ENCODE measurements at places on chromosomes 2 and 18. TPM values are rescaled to one million over a fixed set of nuclear protein-coding genes. Genes with fewer than 3 reads are reported as not detected.

DNA sequence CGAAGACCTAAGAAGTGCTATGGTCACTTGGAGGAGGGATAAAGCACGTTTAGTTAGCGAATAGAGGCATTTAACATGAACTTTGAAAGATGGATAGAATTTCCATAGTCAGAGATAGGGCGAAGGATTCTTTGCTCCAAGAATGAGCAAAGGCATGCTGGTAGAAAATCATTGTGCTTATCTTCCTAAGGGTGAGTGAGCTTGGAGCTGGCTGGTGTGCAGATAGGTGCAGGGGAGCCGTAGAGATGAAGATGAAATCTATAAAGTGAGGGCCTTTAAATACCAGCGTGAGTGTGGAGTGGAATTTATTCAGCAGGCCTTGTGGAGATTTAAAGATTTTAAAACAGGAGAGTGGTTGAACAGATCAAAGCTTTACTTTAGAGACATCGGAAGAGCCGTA lies 1.6 kb downstream of the HRH4 start:
- H3K36me3 ChIP-seq = no peaks in the 10 kb centered on the region
- H3K27me3 ChIP-seq = no peaks in the 10 kb centered on the region
- H3K27ac ChIP-seq = no peak overlapping the region
- H3K4me1 ChIP-seq = no peaks in the 10 kb centered on the region
- no peak overlapping the region for H3K4me3 ChIP-seq

Gene XPO1
- polyA plus RNA-seq = 54.4 TPM

DNA sequence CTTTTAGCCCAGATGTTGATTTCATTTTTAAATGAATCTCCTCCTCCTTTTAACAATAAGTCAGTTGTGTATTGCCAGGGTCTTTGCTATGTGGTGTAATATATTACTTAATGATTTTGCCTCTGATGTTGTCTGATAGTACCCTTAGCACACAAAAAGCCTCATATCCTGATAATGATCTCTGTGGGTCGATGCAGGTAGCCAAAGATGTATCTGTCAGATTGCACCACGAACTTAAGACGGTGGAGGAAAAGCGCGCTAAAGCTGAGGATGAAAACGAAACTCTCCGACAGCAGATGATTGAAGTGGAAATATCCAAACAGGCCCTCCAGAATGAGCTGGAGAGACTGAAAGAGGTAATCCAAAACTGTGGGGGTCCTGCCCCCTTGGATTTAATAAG lies 14.8 kb downstream of the MTCL1 start:
- H3K27ac ChIP-seq = no peak overlapping the region
- H3K4me3 ChIP-seq = no peak overlapping the region
- H3K36me3 ChIP-seq = no peaks in the 10 kb centered on the region
- peaks cover 46% of the 10 kb centered on the region for H3K4me1 ChIP-seq
- H3K27me3 ChIP-seq = no peaks in the 10 kb centered on the region
- no peak for DNase-seq

GRCh38 chr2:101116841-101117552 lies 34.2 kb downstream of the TBC1D8 start:
- H3K36me3 ChIP-seq = no peaks in the 10 kb centered on the region
- H3K4me3 ChIP-seq = no peak overlapping the region
- no peak for DNase-seq
- H3K27me3 ChIP-seq = no peaks in the 10 kb centered on the region
- H3K27ac ChIP-seq = no peak overlapping the region
- peaks cover 25% of the 10 kb centered on the region for H3K4me1 ChIP-seq

Gene FAM237A
- not detected for polyA plus RNA-seq

DNA sequence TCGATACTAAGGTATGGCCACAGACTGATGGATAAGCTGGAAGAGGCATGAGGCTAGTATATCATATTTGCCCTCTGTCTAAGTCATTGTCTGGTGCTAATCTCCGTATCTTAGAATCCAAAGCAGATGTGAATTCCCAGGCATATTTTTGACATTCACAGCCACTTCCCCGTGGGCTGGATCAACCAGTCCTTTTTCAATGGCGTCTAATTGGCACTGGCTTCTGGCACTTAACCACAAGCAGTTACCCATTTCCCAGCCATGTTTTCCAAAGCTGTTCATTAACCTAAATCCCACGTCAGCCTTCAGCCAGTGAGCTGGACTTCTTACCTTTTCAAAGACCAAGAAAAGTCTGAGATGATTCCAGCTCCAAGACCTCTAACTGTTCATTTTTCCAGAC lies 20.7 kb upstream of the ZNF407 start:
- H3K27me3 ChIP-seq = no peaks in the 10 kb centered on the region
- no peaks in the 10 kb centered on the region for H3K4me1 ChIP-seq
- no peak overlapping the region for H3K27ac ChIP-seq
- H3K36me3 ChIP-seq = no peaks in the 10 kb centered on the region

DNA sequence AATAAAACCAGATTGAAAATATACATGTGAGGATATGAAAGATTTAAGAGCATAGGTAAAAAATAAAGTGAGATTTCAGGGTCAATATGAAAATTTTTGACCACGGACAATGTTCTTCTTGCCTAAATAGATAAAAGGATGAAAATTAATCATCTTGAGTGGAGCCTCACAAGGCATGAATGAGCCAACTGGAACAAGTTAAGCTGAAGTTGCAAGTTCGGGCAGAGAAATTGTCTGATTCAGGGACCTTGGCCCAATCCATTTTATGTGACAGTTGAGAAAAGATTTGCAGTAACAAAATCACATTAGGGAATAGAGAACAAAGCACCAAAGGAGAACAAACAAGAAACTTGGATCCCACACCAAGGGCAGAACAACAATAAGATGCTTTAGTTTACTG lies 305.3 kb downstream of the TMX3 start:
- no peaks in the 10 kb centered on the region for H3K27me3 ChIP-seq
- no peaks in the 10 kb centered on the region for H3K36me3 ChIP-seq
- DNase-seq = no peak
- no peak overlapping the region for H3K4me3 ChIP-seq

DNA sequence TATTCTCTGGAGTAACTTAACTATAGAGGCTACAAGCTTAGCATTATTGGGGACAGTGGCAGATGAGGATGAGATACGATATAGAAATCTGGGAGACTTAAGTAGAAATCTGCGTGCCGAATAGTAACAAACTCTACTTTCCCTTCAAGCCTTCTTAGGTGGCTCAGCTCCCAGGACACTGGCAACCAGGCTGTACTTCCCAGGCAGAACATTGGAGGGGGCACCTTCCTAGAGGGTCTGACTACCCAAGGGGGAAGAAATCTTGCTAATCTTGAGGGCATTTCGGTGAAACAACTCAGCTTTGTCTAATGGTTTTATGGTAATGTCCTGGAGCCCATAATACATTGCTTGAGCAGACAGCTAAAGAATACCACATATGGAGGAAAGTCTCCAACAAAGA lies 126.2 kb upstream of the DTNA start:
- no peaks in the 10 kb centered on the region for H3K36me3 ChIP-seq
- DNase-seq = no peak
- no peaks in the 10 kb centered on the region for H3K27me3 ChIP-seq
- no peak overlapping the region for H3K27ac ChIP-seq

GRCh38 chr2:121075641-121076497 lies 209.1 kb downstream of the TFCP2L1 start:
- H3K4me3 ChIP-seq = no peak overlapping the region
- no peaks in the 10 kb centered on the region for H3K4me1 ChIP-seq
- H3K36me3 ChIP-seq = no peaks in the 10 kb centered on the region
- H3K27me3 ChIP-seq = peaks cover 70% of the 10 kb centered on the region
- DNase-seq = no peak

DNA sequence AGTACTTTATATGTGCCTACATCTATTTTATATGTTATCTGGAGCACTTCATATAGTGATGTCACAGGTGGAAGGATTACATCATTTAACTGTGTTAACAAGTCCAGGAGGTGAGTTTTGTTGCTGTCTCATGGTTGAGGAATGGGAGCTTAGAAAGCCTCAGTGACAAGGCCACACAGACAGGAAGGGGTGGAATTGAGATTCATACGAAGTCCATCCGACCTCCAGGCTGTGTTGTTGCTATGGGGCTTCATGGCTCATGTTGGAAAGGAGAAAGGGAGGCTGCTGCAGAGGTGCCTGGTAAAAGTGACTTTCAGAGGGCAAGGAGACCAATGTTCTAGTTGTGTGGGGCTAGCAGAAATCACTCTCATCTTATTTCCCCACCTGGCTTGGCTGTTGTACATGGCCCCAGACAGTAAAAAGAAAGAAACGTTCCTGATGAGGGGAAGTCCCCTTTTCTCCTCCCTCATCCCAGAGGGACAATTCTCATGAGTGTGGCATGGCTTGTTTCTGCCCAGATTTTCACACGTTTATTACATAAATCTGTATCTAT lies 31.0 kb upstream of the GREB1 start:
- H3K4me1 ChIP-seq = no peaks in the 10 kb centered on the region
- no peak for DNase-seq
- no peak overlapping the region for H3K27ac ChIP-seq
- H3K27me3 ChIP-seq = no peaks in the 10 kb centered on the region
- H3K4me3 ChIP-seq = no peak overlapping the region

- H3K4me1 ChIP-seq = no peaks in the 10 kb centered on the region
- no peaks in the 10 kb centered on the region for H3K27me3 ChIP-seq
- DNase-seq = no peak
Measured at GRCh38 chr18:70620837-70621612, 332.2 kb downstream of the SOCS6 start.

DNA sequence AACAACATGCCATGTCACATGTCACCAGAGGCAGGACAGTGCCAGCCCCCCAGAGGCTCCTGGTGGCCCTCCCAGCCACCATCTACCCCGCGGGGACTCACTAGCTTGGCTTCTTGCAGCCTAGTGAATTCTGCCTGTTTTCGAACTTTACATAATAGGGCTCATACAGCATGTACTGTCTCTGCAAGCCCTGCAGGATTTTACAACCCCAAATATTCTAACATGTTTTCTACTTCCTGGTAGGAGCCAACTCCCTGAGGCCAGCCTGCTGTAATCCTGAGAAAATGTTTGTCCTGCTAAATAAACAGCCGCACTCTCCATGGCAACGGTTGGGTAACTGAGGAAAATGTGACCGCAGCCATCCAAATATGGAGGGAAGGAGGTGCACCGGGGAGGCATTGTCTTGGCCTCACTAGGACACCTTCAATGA lies 2.7 kb downstream of the PER2 start:
- DNase-seq = peak; percentile 96
- no peak overlapping the region for H3K4me3 ChIP-seq
- H3K36me3 ChIP-seq = no peaks in the 10 kb centered on the region
- H3K4me1 ChIP-seq = peaks cover 33% of the 10 kb centered on the region

DNA sequence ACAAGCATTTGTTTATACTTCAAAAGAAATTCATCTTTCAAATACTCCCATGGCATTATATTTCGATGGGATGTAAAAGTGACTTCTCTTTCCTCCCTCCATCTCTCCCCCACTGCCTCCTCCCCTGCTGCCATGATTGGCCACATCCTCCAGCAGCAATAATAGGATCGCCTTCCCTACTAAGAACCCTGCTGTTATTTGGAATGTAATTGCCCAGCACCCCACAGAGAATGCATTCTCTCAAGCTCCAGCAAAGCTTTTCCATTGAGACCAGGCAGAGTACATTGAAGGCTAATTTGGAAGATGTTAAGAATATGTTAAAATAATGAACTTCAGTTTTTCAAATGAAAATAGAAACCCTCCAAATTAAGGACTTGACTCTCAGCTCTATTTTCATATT lies 375.4 kb upstream of the ACVR2A start:
- H3K4me3 ChIP-seq = no peak overlapping the region
- H3K27me3 ChIP-seq = no peaks in the 10 kb centered on the region
- H3K36me3 ChIP-seq = no peaks in the 10 kb centered on the region
- peaks cover 8% of the 10 kb centered on the region for H3K4me1 ChIP-seq

GRCh38 chr2:231351648-231352047 lies 43.9 kb upstream of the B3GNT7 start:
- no peaks in the 10 kb centered on the region for H3K27me3 ChIP-seq
- no peaks in the 10 kb centered on the region for H3K4me1 ChIP-seq
- H3K36me3 ChIP-seq = no peaks in the 10 kb centered on the region
- DNase-seq = no peak

GRCh38 chr18:57088883-57089282 lies 58.0 kb upstream of the BOD1L2 start:
- H3K4me3 ChIP-seq = no peak overlapping the region
- DNase-seq = peak; percentile 32
- no peaks in the 10 kb centered on the region for H3K36me3 ChIP-seq
- no peaks in the 10 kb centered on the region for H3K4me1 ChIP-seq
- no peak overlapping the region for H3K27ac ChIP-seq
- H3K27me3 ChIP-seq = peaks cover 2% of the 10 kb centered on the region

Gene ITGB6
- 3.9 TPM for polyA plus RNA-seq

GRCh38 chr18:63149302-63149587 lies 170.3 kb downstream of the BCL2 start:
- DNase-seq = no peak
- H3K27me3 ChIP-seq = no peaks in the 10 kb centered on the region
- H3K4me1 ChIP-seq = no peaks in the 10 kb centered on the region
- no peaks in the 10 kb centered on the region for H3K36me3 ChIP-seq
- H3K4me3 ChIP-seq = no peak overlapping the region
- H3K27ac ChIP-seq = no peak overlapping the region

GRCh38 chr18:73244401-73244800 lies 376.6 kb upstream of the NETO1 start:
- DNase-seq = no peak
- no peak overlapping the region for H3K27ac ChIP-seq
- no peak overlapping the region for H3K4me3 ChIP-seq
- no peaks in the 10 kb centered on the region for H3K27me3 ChIP-seq
- H3K36me3 ChIP-seq = no peaks in the 10 kb centered on the region
- H3K4me1 ChIP-seq = no peaks in the 10 kb centered on the region

GRCh38 chr18:49393011-49393410 lies 67.4 kb downstream of the DYM start:
- H3K4me1 ChIP-seq = no peaks in the 10 kb centered on the region
- H3K36me3 ChIP-seq = no peaks in the 10 kb centered on the region
- no peaks in the 10 kb centered on the region for H3K27me3 ChIP-seq
- H3K4me3 ChIP-seq = no peak overlapping the region

Gene OTX1
- 0.01 TPM for polyA plus RNA-seq

Gene PECR
- polyA plus RNA-seq = 54.3 TPM

- no peaks in the 10 kb centered on the region for H3K27me3 ChIP-seq
- H3K36me3 ChIP-seq = peaks cover 56% of the 10 kb centered on the region
- no peak overlapping the region for H3K4me3 ChIP-seq
Measured at GRCh38 chr2:96807127-96807471, 9.0 kb upstream of the CNNM3 start.

DNA sequence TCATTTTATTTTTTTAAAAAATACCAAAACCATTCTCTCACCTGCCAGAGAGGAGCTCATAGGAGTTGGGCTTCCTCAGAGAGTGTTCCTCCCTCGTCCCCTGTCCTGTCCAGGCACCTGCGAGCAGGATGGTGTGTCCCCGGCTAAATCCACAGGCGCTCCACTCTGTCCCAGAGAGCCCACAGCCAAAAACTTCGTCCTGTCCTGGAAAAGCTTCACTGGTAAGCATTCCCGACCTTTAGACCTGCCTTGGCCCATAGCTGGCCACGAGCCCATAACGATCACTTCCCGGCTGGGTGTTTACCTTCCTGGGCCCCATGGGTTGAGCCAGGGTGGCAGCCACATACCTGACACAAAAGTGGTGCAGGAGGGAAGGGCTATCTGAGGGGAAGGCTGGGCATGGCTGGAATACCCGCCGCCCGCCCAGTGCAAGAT lies at the start of gene NGEF:
Gene NGEF (minus strand): TSS at position 230 of the 435 bp plus-strand sequence. CDS start 38,366 bp downstream, outside the sequence.
- H3K36me3 ChIP-seq = peaks cover 9% of the 10 kb centered on the region
- no peak within 1 kb of the TSS for H3K4me3 ChIP-seq
- H3K4me1 ChIP-seq = no peaks in the 10 kb centered on the region
- H3K27me3 ChIP-seq = no peaks in the 10 kb centered on the region

Gene MRPL44
- polyA plus RNA-seq = 33.9 TPM

Measured in small intestine (tissue), 16 donors.